Omental fat pad (tissue), 4 donors: ENCODE measurements at places on chromosomes 11 and 22. TPM values are rescaled to one million over a fixed set of nuclear protein-coding genes. Genes with fewer than 3 reads are reported as not detected.

The C11orf91 gene
- total RNA-seq = not detected

The CALCA gene
- total RNA-seq = not detected

The OR4C16 gene
- total RNA-seq = not detected

The ACTN3 gene
- not detected for total RNA-seq

The PNPLA3 gene
- 1.0 TPM for total RNA-seq

The CLDN5 gene
- total RNA-seq = 67.6 TPM

The P2RX6 gene
- not detected for total RNA-seq

The GLYAT gene
- 1.2 TPM for total RNA-seq

The POU2AF3 gene
- not detected for total RNA-seq

The ZNF280B gene
- total RNA-seq = 0.12 TPM

The OR51B2 gene
- total RNA-seq = 0.46 TPM

The MAPK8IP2 gene
- 3.1 TPM for total RNA-seq

The GVQW3 gene
- total RNA-seq = 0.96 TPM

The CDC45 gene
- 1.2 TPM for total RNA-seq

The OR51E1 gene
- 2.4 TPM for total RNA-seq

The NXPE4 gene
- not detected for total RNA-seq

The RASGRP2 gene
- 9.3 TPM for total RNA-seq
